ENCODE measurements at places on chromosomes 5 and 9. TPM values are rescaled to one million over a fixed set of nuclear protein-coding genes. Genes with fewer than 3 reads are reported as not detected.

- no peak overlapping the region for H3K4me3 ChIP-seq
- H3K36me3 ChIP-seq, result no peaks in the 10 kb centered on the region
- no peaks in the 10 kb centered on the region for H3K27me3 ChIP-seq
- H3K4me1 ChIP-seq, result no peaks in the 10 kb centered on the region
- no peak overlapping the region for H3K27ac ChIP-seq
- DNase-seq, result no peak
Measured at GRCh38 chr9:77735494-77735893, 87.4 kb upstream of the GNA14 start.

DNA sequence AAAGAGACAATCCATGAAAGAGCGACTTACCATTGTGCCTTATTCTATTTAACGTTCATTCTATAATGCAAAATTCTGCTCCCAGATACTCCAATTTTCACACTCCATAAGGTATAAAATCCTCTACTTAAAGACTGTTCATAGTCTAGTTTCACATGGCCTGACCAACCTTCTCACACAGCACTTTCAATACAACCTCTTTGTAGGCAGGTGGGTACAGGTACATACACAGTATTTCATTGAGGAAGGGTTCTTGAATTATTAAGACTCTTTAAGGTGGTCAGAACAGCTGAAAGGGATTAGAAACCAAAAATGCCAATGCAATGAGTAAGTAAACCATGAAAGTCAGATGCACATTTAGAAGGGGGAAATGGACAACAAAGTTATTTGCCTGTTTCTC, 352.0 kb downstream of the PARP8 start:
- no peak overlapping the region for H3K27ac ChIP-seq
- H3K4me3 ChIP-seq, result no peak overlapping the region
- no peak for DNase-seq
- H3K27me3 ChIP-seq, result no peaks in the 10 kb centered on the region
- no peaks in the 10 kb centered on the region for H3K4me1 ChIP-seq
- no peaks in the 10 kb centered on the region for H3K36me3 ChIP-seq

- H3K27me3 ChIP-seq, result peaks cover 36% of the 10 kb centered on the region
- H3K4me1 ChIP-seq, result no peaks in the 10 kb centered on the region
- no peak overlapping the region for H3K4me3 ChIP-seq
- H3K27ac ChIP-seq, result no peak overlapping the region
- DNase-seq, result no peak
- no peaks in the 10 kb centered on the region for H3K36me3 ChIP-seq
Measured at GRCh38 chr5:171627936-171628632, 157.5 kb upstream of the SMIM23 start.

The MLANA gene
- not detected for total RNA-seq

GRCh38 chr9:121612511-121612998, 38.9 kb upstream of the DAB2IP start:
- peaks cover 31% of the 10 kb centered on the region for H3K27me3 ChIP-seq
- H3K27ac ChIP-seq, result no peak overlapping the region
- no peaks in the 10 kb centered on the region for H3K36me3 ChIP-seq

The ZFAND5 gene
- 115 TPM for total RNA-seq

The CCL27 gene
- total RNA-seq, result not detected

DNA sequence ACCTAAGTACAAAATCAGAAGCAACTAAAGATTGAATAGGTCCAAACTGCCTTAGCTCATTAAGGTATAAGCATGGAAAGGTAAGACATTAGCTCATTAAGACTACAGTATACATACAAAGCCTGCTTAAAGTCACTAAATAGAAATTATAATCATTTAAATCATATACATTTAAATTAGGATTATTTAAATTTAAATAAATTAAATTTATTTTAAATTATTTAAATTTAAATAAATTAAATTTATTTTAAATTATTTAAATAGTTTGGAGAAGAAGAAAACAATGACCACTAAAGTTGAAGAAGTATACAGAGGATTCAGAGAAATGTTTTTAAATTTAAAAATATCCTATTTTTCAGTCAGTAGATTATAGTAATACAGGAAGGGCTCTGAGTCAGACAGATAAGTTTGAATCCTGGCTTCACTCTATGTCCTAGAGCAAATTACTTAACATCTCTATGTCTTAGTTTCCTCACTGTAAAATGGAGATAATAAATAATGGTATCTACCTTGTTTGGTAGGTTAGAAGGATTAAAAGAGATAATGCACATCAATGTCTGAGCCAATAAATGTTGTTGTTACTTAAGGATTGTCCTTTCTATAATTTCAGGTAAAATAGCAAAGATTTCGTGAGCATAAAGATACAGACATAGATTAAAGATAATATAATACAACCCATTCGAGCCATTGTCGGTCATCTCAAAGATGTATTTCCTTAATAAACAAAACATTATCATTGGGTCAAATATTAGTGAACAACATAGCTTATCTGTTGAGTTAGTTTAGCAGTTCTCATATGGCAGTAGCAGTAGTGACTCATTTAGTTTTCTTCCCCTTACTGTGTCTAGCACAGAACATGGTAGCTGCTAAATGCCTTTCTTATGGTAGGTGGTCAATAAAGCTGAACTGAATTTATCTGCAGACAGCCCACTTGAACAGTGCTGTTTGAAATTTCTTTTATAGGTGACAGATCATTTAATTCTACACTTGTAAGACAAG, 100.6 kb downstream of the KIAA0825 start:
- H3K36me3 ChIP-seq, result no peaks in the 10 kb centered on the region
- no peaks in the 10 kb centered on the region for H3K27me3 ChIP-seq
- no peak overlapping the region for H3K27ac ChIP-seq

DNA sequence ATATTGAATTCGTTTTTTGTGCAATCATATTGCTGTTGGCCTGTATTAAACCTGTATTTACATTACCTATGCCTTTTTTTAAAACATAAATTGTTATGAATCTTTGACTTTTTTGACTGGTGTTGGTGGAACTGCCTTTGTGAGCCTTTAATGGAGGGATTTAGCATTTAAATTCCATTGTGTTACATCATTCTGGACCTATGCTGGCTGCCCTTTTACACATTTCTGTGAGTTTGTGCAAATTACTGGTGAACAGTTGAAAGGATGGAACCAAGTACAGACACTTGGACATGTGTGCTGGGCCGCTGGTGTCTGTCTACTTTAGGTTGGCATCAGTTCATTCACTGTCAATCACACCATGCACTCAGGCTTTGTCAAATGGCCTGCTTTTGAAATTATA, 3.4 kb downstream of the SNX18 start:
- DNase-seq, result no peak
- H3K36me3 ChIP-seq, result peaks cover 6% of the 10 kb centered on the region
- peak overlapping the region; percentile 65 for H3K27ac ChIP-seq
- H3K4me3 ChIP-seq, result peak overlapping the region; percentile 87
- H3K27me3 ChIP-seq, result no peaks in the 10 kb centered on the region

DNA sequence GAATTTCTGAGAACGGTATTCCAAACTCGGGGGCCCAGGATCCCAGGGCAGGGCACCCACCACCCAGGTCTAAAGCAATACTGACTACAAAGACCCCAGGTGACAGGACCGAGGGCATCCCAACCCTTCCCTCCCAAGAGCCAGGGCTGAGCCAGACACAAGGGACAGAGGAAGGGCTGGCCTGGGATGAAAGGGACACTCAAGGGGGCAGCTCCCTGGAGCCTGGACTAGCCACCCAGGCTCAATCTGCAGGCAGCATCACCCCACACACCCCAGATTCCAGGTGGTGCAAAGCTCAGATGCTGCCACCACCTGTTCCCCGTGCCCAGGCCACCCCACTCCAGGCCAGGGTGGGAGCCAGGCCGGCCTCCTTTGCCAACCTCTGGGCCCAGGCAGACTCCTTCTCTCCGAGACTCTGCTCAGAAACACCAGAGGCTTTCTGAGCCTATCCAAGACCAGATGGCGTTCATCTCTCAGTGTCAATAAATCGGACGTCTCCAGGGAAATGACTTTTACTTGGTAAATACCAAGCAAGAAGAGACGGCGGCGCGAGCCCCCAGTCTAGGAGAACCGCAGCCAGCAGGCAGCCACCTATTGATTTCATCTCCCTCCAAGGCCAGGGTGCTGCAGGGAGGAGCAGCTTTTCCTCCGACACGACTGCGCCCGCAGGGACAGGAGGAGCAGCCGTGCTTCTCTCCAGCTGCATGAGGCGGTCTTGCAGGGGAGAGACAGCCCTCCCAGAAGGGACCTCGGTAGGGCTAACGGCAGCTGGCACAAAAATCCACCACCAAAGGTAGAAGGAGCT, 94.1 kb upstream of the ADAMTS2 start:
- peaks cover 6% of the 10 kb centered on the region for H3K27me3 ChIP-seq
- no peaks in the 10 kb centered on the region for H3K4me1 ChIP-seq
- H3K4me3 ChIP-seq, result no peak overlapping the region
- H3K36me3 ChIP-seq, result no peaks in the 10 kb centered on the region
- DNase-seq, result no peak

Data from natural killer cell treated with Interleukin-12 subunit alpha and Interleukin-12 subunit beta and Interleukin-15 and Interleukin-18, amount 100 ng/mL, for 72 hours (primary cell).